ENCODE measurements at places on chromosomes 2 and 18.

- DNase-seq: no peak
Measured at GRCh38 chr18:10661317-10661716, 135.5 kb downstream of the NAPG start.

DNA sequence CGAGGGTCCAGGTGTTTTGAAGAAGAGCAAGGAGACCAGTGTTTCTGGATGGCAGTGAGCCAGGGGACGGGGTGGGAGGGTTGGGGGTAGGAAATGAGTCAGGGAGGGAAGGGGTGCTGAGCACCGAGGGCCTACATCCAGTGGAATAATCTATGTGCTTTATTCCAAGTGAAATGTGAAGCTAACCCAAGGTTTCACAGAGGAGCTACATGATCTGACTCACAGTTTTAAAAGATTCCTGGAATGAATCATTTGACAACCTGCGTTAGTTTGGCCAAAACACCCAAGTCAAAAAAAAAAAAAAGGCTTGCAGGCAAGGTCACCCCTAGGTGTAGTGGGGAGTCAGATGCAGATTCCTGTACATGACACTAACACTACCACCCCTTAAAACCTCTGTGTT, 419.7 kb upstream of the MEX3C start:
- DNase-seq: no peak

- DNase-seq: no peak
Measured at GRCh38 chr2:103353774-103354173, 591.9 kb downstream of the TMEM182 start.

DNA sequence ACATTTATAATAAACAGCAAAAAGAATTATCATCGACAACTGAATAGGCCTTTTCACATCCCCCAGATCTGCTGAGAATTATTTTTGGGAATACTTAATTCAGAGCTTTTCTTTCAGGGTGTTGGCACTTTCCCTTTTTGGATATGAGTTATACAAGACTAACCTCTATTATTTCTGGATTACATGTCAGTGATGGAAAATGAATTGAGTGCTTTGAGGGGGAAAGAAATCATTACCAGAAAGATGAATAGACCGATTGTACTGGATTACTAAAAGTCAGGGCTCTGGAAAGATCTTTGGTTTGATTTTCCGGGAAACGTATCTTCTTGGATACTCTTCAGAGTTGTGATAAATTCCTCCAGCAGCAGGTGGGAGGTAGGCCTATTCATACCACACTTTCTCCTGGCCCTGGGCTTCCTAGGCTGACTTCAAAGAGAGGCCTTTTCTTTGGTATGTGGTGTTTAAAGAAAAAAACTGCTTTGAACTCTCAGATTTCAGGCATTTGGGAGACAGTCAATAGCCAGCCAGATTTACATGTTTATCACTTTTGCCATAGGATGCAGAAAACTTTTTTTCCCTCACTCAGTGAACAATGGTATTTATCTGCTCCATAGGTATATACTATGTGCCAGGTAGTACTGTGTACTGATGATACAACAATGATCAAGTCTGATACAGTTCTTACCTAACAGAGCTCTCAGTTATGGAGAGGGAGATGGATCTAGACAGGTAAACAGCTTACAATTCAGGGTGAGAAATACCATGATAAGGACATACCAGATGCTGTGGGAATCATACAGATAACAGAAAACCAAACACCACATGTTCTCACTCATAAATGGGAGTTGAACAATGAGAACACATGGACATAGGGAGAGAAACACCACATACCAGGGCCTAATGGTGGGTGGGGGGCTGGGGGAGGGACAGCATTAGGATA, 63.3 kb upstream of the ACTR3 start:
- DNase-seq: no peak

DNA sequence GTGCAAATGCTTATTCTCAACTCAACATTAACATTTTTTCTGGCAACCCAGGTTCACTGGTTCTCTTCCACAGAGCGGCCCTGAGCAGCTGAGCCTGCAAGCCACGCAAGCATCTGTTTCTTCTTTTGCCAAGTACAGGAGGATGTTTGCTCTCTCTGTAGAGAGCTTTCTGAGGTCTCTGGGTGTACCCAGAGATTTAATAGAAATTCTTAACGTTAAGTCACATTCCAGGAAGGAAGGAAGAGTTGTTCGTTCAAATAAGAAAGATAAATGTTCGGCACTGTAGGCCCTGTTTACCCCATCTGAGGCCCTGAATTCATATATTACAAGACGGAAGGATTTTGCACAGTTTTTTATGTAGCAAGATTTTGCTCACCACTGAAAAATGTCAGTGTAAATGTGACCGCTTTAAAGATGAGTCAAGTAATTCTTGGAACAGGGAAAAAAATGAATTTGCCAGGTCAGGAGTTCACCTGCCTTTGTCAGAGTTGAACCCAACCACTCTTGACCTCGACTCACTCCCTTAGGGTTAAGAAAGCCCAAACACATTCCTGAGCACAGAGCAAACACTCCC, 30.1 kb downstream of the KCTD18 start:
- DNase-seq: no peak

DNA sequence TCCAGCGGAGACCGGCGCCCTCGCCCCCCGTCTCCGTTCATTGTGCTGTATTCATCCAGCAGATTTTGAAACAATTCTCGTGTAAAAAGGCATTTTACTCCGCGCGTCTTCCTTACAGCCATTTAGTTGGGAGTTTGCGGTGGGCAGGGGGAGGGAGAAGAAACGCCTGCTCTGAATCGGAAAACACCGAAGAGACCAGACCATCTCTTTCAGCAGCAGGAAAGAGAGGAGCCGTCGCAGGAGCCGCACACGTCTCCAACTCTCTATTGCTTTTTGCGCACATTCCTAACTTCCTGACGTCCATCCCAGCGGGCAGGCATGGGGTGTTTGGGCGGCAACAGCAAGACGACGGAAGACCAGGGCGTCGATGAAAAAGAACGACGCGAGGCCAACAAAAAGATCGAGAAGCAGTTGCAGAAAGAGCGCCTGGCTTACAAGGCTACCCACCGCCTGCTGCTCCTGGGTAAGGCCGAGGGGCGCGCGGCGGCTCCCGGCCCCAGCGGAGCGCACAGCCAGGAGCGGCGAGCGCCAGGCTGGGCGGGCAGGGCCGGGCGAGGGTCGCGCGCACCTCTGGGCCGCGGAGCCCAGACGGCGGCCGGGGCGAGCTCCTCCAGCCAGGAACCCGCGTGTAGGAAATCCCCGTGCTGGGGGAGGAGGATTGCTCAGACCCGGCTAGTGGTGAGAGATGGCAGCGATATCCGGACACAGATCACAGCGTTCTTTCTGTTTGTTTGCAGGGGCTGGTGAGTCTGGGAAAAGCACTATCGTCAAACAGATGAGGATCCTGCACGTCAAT, 63.2 kb downstream of the GNAL start:
- DNase-seq: no peak

- no peak for DNase-seq
Measured at GRCh38 chr2:103335403-103335802, 573.6 kb downstream of the TMEM182 start.

DNA sequence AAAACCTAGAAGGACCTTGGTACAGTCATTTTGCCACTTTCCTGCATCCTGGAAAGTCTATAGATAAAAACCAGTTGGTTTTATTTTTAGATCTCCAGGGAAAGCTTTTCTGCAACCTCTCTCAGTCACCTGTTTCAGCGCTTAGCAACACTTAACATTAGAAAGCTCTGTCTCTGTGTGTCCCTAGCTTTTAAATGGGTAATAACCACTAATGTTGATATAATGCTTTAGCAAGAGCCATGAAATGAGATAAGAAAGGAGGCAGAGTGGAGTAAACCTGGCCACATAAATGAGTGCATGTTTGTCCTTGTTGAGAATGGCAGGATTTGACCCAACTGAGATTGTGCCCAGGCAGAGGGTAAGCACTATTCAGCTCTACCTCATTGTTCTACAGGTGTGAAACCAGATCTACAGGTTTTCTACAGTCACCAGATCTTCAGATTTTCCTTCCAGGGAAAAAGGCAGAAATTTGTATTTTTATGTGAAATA, 44.8 kb downstream of the MARCHF4 start:
- DNase-seq: no peak

DNA sequence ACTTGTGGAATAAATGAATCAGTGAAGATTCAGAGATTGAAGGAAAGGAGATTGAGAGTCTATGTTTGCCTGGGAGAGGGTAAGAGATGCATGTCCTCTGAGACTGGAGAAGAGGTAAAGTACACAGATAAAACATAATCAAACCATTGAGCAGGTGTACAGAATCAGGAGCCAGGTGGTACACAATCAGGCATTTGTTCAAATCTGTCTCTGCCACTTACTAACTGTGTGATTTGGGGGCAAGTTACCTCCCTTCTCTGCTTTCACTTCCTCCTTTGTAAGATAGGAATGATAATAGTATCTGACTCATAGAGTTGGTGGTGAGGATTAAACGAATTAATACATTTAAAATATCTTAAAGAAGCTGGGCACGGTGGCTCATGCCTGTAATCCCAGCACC, 94.0 kb downstream of the CDK15 start:
- no peak for DNase-seq

- DNase-seq: no peak
Measured at GRCh38 chr2:200863782-200864175, 679 bp downstream of the CLK1 start.

All from activated T-helper 1 cell treated with anti-CD3 and anti-CD28 coated beads, Interleukin-2, amount 50 U/mL, for 16 hours (primary cell).